ENCODE measurements at places on chromosomes 6 and 20. TPM values are rescaled to one million over a fixed set of nuclear protein-coding genes. Genes with fewer than 3 reads are reported as not detected.
A peak's percentile ranks its signal among the peaks of the same experiment; 100 is the strongest.

DNA sequence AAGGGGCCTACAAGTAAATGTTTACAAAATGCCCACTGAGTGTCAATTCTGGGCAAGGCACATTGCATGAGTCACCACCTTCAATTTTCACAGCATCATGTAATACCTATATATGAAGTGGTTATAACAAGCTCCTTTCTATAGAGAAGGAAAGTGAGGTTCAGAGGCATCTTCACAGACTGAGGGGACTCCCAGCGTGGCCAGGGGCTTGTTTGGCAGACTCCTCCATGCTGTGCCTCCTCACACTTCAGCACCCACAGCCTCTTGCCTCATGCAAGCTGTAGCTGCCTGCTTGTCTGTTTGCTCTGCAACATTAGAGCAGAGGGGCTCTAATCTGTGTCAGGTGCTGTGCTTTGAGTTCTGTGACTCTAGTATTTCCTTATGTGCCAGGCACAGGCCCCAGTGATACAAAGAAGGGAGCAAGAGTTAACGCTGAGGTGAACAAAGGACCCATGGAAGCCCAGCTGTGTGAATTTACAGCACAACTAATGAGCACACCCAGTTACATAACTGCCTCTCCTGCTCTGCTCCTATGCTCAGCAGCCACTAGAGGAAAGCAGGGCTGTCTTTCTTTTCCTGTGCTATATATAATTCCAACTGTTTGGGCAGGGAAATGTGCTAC, 72.3 kb downstream of the ZHX3 start:
- H3K27ac ChIP-seq = no peak overlapping the region
- H3K4me1 ChIP-seq = peaks cover 27% of the 10 kb centered on the region
- DNase-seq = no peak

DNA sequence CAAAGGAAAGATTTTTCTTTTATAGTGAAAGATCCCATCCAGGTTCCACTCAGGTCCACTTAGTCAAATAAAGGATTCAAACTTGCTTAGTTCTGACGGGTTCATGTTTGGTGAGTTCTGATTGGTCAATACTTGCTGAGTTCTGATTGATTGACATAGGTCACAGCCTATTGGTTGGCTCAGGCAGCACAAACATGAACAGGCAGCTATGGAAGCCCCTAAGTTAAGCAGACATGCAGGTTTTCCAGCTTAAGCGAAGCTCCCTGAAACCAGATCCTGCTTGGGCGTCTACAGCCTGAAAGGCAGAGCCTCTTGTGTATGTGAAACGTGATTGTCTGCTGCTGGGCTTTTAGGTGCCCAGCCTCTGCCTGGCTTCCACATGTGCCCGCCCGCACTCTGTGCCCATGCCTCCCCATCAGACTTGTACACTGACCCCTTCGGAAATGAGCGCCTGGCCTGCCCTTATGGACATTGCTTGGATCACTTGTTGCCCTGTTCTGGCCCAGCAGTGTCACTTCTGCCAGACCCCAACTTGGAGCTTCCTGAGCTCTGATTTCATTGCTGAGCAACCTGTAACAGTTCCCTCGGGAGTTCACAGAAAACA, 45.4 kb upstream of the ECI2 start:
- no peak for DNase-seq
- H3K27me3 ChIP-seq = peaks cover 4% of the 10 kb centered on the region
- no peak overlapping the region for H3K27ac ChIP-seq
- H3K4me1 ChIP-seq = peaks cover 11% of the 10 kb centered on the region

GRCh38 chr20:44805979-44806620, 4.2 kb downstream of the RIMS4 start:
- H3K4me3 ChIP-seq = no peak overlapping the region
- H3K36me3 ChIP-seq = no peaks in the 10 kb centered on the region
- no peak for DNase-seq
- peaks cover 52% of the 10 kb centered on the region for H3K27me3 ChIP-seq

DNA sequence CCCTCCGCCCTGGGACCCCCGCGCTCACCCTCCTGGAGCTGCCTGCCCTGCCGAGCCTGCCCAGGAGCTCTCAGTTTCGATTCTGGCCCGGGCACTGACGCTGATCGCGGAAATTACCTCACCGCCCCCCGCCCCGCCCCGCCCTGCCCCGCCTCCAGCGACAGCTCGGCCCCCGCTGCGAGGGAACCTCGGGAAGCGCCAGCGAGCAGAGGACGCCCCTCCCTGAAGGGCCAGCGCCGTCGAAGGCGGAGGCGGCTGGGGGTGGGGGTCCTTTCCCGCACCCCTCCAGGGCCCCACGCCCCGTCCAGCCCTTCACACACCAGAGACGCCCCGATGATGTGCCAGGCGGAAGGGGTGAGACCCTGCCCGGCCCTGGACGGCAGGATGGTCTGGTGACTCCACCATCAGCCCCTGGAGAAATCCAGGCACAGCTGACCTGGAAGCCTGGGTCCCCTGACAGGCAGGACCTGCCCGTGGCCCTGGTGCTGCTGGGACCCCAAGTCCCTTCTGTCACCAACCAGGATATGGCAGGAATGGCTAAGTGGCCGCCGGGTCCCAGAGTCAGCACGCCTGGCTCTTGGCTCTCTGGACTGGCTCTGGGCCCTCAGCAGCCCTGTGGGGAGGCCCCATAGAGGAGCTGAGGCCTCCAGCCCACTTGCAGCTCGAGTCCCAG, at the start of gene HELZ2:
HELZ2 (minus strand) TSS at position 84 of the 673 bp plus-strand sequence. CDS start 1,854 bp downstream, outside the sequence.
- DNase-seq = peak; percentile 65
- peaks cover 1% of the 10 kb centered on the region for H3K4me1 ChIP-seq
- H3K27me3 ChIP-seq = peaks cover 13% of the 10 kb centered on the region
- H3K4me3 ChIP-seq = peak within 1 kb of the TSS; percentile 84
- H3K36me3 ChIP-seq = peaks cover under 1% of the 10 kb centered on the region
- no peak within 1 kb of the TSS for H3K27ac ChIP-seq

ATAT1 gene
- total RNA-seq = 11.8 TPM

GRCh38 chr6:131122007-131122406, 13.3 kb upstream of the AKAP7 start:
- no peaks in the 10 kb centered on the region for H3K36me3 ChIP-seq
- H3K27me3 ChIP-seq = peaks cover 21% of the 10 kb centered on the region
- no peak overlapping the region for H3K4me3 ChIP-seq
- DNase-seq = no peak

FKBP1C gene
- total RNA-seq = 3.0 TPM
